ENCODE measurements at places on chromosomes 12 and 14.

DNA sequence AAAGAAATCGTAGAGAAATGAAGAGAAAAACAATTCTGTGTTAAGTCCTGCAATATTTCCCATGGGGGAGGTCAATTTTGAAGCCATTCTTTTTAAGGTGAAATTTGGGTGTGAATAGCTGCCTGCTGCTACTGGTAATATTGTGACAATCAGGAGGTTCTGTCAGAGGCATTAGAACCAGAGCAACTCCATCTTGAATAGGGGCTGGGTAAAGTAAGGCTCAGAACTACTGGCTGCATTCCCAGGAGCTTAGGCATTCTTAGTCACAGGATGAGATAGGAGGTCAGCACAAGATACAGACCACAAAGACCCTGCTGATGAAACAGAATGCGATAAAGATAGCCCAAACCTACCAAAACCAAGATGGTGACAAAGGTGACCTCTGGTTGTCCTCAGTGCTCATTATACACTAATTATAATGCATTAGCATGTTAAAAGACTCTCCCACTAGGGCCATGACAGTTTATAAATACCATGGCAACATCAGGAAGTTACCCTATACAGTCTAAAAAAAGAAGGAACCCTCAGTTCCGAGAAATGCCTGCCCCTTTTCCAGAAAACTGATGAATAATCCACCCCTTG is 24.8 kb upstream of the MTHFD1 start:
- no peak for DNase-seq

DNA sequence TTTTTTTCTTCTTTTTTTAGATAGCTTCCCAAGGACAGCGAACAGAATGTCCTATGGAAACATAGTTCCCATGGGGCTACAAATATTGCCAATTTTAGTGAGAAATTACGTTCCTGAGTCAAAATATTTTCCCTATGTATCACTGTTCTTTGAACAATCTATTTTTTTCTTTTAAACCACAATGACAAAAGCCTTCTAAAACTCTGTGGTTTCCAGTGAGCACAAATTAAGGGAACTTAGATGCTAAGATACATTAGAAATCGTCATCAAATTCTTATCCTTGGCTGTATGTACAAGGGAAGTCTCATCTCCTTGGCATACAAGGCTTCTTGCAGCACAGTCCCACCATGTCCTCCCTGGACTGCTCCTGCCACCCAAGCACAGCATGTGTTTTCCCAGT is 17.9 kb downstream of the CPM start:
- DNase-seq, result no peak

GRCh38 chr12:19630536-19630935 is 191.2 kb downstream of the AEBP2 start:
- no peak for DNase-seq

GRCh38 chr12:41286426-41286825 is 98.3 kb downstream of the PDZRN4 start:
- no peak for DNase-seq

- no peak for DNase-seq
Observed at GRCh38 chr12:113263431-113263963, 42.2 kb downstream of the TPCN1 start.

GRCh38 chr12:40287369-40287975 is 62.7 kb downstream of the LRRK2 start:
- no peak for DNase-seq

GRCh38 chr12:113676547-113676946 is 204.9 kb upstream of the LHX5 start:
- no peak for DNase-seq

DNA sequence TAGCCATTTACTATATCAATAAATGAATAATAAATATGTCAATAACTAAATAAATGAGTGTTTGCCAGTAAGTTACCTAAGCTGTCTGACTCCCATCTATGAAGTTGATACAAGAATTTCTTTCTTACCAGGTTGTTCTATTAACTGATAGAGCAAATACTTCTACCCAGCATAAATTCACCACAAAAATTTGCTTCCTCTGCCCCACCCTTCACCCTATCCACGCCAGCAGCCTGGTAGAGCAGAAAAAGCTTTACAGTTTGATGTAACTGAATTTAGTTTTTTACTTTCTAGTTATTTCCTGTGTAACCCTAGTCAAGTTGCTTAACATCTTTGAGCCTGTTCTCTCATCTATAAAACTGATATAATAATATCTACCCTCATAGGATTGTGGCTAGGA is 94.9 kb upstream of the SLC16A7 start:
- no peak for DNase-seq

DNA sequence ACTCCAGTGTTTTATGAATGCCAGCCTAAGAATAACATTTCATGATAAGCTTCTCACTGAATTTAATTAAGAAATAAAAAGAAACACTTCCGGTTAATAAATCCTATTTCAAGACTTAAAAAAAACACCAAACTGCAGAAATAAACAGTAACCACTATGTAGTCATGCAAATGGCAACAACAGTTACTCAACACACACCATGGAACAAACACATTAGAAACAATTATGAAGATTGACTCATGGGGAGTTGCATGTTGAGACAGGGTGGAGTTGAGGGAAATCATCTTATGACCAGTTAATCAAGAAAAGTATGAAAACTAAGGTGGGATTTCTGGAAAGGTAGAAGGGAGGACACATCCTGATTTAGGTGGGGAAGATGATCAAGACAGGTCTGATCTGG is 52.7 kb downstream of the PLBD1 start:
- DNase-seq, result no peak

- DNase-seq, result no peak
Observed at GRCh38 chr12:119176267-119177055, 2.3 kb upstream of the HSPB8 start.

DNA sequence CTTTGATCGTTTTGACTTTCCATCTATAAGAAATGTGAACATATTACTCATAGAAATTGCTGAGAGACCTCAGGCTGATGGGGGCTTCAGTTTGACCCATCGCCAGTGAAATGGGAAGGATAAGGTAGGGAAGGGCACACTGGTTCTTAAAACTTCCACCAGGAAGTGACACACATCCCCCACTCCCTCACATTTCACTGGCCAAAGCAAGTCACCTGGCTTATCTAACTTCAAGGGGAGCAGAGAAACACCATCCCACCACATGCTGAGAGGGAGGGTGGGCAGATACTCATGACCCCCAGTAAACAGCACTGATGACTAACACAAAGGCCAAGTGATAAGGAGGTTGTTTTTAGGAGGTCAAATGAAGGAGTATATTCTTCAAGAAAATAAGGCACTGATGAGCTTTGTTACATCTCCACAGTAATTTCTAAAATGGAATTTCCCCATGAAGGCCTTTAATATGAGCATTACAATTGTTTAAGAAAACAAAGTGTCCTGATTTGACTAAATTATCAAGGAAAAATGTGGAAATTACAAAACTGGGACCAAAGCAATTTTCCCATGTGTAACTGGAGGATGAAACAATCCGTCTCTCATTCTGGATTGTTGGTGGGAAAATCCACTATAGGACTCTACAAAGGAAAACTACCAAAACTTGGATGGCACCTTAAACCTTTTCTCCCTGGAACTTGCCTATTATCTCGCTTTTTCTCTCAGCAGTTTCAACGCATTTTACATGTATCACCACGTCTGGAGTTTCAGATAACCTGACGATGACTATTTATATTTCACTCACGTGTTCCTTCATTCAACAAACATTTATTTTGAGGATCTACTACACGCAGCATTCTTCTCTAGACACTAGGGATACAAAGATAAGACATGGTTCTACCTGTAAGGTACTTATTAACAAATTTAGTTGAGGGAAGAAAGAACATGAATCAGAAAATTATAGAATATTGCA is 91.8 kb upstream of the EEA1 start:
- peak; percentile 12 for DNase-seq

GRCh38 chr14:72126561-72126960 is 194.3 kb downstream of the RGS6 start:
- DNase-seq, result no peak

DNA sequence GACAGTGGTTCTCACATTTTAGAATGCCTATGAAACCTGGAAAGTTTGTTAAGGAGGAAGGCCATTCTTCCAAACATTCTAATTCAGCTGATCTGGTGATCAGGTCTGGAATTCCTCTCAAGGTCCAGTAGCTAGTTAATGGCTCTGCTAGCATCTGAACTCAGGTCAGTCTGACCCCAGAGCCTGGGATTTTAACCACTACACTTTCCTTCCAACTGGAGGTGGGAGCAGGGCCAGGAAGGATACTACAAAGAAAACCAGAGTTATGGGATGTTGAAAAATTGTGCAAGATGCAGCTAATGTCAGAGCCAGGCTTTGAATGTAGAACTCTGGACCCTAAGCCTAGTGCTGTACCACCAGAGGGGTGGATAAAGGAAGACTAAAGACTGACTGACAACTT is 73.6 kb upstream of the NID2 start:
- DNase-seq, result no peak

Data from erythroblast (primary cell).